Left lung (tissue), 14 donors: ENCODE measurements at places on chromosomes 1 and 21. TPM values are rescaled to one million over a fixed set of nuclear protein-coding genes. Genes with fewer than 3 reads are reported as not detected.

- DNase-seq, result no peak
These were observed 55.8 kb upstream of the SELENON start for GRCh38 chr1:25744140-25744581.

DNA sequence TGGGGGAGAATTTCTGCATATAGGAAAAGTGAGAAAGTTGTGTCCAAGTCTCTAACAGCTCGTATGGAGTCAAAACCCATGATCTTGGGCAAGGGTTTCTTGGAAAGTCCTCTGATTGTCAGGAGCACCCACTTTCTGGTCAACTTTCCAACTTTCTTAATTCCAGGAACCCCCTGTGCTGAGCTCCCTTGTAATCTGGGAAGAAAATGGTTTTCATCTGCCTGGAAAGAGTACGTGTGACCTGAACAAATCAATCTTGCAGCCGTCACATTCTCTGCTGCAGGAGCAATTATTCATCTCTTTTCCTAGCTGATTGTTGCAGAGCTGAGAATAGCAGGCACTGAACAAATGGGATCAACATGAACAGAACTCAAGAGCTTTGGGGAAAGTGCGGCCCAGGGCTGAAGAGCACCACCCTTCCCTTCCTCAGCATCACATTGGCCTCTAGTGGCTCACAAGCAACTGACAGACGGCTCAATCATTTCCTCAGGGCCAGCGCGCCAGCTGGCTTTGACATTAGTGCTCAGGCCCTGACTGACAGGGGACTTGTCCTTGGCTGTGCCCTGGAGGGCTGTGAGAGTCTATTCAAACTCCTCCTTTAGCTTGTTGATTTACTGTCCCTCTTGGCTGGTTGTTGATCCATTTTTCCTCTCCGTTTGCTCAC, 295.2 kb downstream of the HLX start:
- peak; percentile 24 for DNase-seq

The CLDN19 gene
- polyA plus RNA-seq, result 24.1 TPM

GRCh38 chr1:233061265-233061664, 110.9 kb downstream of the NTPCR start:
- no peak for DNase-seq

GRCh38 chr21:26572076-26572701, 897 bp downstream of the CYYR1 start:
- DNase-seq, result no peak

DNA sequence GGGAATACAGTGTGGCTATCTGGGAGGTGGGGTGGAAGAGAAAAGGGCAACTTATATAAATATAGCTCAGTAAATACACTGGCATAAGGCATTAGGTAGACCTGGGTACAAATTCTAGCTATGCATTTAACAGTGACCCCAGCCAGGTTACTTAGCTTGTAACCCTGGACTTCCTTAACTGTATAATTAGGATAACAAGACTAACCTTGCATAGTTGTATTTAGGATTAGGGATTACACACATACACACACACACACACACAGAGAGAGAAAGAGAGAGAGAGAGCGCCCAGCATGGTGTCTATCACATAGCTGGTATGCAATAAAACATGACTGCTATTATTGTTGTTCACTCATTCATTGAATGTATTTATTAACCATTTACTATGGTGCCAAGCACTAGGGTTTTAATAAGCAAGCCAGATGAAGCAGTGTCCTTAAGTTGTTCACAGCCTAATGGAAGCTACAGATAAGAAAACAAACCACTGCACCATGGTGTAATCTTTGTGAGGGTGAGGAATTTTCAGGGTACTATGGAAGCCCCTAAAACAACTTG, 251.4 kb downstream of the ZNF648 start:
- DNase-seq, result no peak

The SCCPDH gene
- 43.2 TPM for polyA plus RNA-seq

- DNase-seq, result no peak
These were observed 696 bp upstream of the CTBS start for GRCh38 chr1:84574936-84575335.

The SPRR3 gene
- polyA plus RNA-seq, result 0.24 TPM

The C1QA gene
- polyA plus RNA-seq, result 15.3 TPM

The WDR64 gene
- polyA plus RNA-seq, result 0.28 TPM

The C1orf116 gene
- 40.5 TPM for polyA plus RNA-seq

The ERICH3 gene
- 4.8 TPM for polyA plus RNA-seq

- DNase-seq, result no peak
These were observed 594 bp upstream of the EXO5 start for GRCh38 chr1:40507973-40508372.

GRCh38 chr1:198042168-198042567, 114.6 kb upstream of the NEK7 start:
- no peak for DNase-seq

DNA sequence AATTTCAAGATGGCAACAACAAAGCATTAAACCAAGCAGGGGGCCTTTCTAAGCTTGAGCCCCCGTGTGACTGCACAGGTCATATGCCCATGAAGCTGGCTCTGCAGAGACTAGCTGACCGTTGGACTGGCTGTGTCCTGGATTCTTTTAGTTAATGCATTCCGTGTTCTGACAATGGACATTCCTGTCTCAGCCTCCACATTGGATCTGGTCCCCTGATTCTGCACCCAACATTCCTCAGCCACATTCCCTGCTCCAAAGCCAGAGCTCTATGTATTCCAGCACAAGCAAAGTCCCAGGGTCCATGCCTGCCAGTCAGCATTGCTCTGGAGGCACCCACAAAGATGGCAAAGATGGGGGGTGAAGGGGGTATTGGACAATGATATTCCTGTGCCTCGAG, 5.1 kb upstream of the NAV1 start:
- no peak for DNase-seq

DNA sequence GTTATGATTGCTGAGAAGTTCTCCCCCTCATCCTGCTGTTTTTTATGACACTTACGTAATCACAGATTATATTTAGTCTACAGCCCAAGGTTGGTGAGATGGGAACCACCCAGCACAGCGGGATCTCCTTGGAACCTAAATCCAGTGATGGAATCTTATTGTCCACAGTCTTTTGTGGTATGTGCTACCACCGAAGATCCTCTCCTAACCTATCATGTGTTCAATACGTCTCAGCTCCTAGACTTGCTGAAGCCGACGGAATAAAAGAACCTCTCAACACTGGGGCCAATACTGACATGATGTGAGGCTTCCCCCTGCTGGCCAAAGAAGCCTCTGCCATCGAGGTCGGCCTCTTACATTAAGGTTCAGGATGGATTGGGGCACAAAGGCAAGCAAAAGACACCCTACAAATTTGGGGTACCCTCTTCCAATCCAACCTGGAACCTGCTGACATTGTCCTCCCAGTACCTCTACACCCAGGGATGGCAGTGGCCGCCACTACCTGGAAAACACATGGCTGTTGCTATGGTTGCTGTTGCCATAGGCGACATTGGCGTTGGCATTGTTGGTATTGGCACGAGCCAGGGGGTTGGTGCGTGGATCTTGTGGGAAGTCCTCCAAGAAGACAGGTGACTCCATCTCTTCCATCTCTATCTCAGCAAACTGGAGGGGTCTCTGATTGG, 19.4 kb upstream of the KIF21B start:
- DNase-seq, result peak; percentile 71

- no peak for DNase-seq
These were observed 260.3 kb upstream of the PLD5 start for GRCh38 chr1:242784807-242785206.

DNA sequence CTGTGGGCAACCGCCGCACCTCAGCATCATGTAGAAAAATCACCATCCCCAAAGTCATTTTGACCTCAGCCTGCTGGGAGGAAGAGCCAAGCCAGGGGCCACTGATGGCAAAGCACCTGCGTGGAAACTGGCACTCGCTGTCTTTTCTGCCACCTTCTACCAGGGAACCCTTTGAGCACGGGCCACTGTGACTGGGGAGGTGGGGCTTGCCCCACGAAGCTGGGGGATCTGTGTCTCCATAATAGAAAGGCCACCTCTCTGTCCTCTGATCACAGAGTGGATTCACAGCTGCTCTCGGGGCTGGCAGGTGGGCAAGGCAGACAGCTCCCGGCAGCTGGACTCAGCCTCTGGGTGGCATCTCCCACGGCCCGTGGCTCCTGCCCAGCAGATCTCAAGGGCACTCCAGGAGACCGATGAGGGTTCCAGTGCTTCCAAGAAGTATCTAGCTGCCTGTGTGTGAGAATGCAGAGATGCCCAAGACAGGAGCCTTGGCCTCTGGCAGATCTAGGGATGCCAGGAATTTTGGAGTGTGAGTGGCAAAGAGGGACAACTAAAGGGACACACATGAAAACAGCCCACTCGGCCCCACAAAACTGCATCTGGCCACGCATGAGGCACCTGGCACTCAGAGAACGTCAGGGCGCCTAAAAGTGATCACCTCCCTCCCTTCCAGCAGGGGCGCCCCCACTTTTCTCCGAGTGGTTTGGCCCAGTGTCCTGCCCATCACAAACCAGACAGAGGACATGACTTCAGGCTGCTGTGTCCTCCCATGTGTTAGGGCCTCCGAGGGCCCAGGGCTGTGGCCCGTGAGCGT, 102.6 kb downstream of the PDE9A start:
- peak; percentile 69 for DNase-seq

The KPRP gene
- not detected for polyA plus RNA-seq

- no peak for DNase-seq
These were observed 30.5 kb upstream of the THEM4 start for GRCh38 chr1:151939779-151940178.

- peak; percentile 48 for DNase-seq
These were observed 1.0 kb downstream of the SLC35D1 start for GRCh38 chr1:67052741-67053534.

- no peak for DNase-seq
These were observed 40.8 kb upstream of the ACOT11 start for GRCh38 chr1:54507033-54507870.

DNA sequence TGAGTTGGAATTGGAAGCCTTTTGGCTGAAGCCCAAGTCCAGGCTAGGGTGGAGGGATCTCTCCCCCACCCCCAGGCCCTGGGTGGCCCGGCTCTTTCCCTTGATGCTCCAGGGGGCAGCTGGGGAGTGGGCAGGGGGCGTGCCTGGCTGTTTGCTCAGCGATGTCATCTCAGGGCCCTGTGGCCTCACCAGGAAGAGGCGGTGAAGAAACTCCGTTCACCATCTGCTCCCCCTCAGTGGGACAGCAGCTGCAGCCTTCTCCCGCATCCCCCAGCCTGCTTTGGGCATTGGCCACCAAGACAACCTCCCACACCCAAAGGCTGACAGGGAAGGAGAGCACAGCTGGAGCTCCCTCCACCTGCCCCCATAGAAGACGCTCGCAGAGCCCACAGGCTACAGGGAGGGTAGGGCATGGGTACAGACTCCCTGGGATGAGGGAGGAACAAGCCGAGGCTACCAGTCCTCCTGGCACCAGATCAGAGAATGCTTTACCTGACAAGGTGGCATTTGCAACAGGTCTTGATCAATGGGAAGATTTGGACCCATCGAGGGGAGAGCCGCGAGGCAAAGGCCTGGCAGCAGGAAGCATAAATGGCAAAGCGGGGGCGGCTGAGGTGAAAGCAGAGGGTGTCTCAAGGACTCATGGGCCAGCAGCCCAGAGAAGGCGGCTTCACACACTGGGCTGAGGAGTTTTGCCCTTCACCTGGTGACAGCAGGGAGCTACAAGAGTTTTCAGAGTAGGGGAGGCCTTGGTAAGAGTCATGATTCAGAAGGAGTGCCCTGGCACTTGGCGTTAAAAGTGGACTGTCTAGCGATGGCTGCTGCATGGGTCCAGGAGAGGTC, 6.5 kb upstream of the GUCA2A start:
- no peak for DNase-seq

GRCh38 chr1:57089855-57090254, 124.0 kb upstream of the C8B start:
- DNase-seq, result no peak

The SLC30A10 gene
- polyA plus RNA-seq, result 0.18 TPM

- DNase-seq, result no peak
These were observed 4.9 kb upstream of the RASSF5 start for GRCh38 chr1:206502403-206502802.

- no peak for DNase-seq
These were observed 25.3 kb upstream of the SHCBP1L start for GRCh38 chr1:182978151-182978853.

The HCRTR1 gene
- polyA plus RNA-seq, result 0.16 TPM

The GFI1 gene
- polyA plus RNA-seq, result 0.47 TPM

The CLCA1 gene
- polyA plus RNA-seq, result not detected

The STYXL2 gene
- 1.3 TPM for polyA plus RNA-seq

- no peak for DNase-seq
These were observed 285.8 kb upstream of the NEGR1 start for GRCh38 chr1:72568113-72568512.

The FLG2 gene
- 0.11 TPM for polyA plus RNA-seq

DNA sequence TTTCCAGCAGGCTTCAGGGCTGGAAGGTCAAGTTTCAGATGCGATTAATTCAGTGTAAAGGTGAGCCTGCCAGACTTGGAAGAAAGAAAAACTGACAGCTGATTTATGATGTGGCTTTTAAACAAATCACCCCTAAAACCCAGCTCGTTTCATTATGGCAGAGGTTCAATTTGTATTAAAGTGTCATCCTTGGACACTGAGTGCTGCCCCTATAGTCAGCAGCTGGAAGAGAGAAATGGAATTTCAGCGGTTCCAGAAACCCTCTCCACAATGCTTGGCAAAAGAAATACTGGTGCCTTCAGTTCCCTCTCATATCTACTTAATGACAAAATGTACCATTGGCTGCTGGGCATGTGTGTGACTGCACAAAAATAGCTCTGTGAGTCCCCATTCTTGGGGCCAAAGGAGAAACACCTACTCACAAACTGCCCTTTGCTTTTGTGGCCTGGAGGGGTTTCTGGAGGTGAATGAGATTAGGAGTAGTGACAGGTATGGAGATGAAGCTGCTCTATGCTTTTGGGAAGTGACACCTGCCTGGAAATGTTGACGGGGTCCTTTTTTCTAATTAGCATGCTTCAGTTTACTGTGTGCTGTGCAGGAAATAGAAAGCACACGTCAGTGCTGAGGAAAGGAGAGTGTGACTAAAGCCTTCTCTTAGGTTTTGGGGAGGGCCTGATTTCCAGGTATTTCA, 95.1 kb upstream of the TSPAN2 start:
- DNase-seq, result no peak

The TTC24 gene
- polyA plus RNA-seq, result not detected

GRCh38 chr1:193479187-193479586, 292.8 kb upstream of the B3GALT2 start:
- DNase-seq, result no peak

DNA sequence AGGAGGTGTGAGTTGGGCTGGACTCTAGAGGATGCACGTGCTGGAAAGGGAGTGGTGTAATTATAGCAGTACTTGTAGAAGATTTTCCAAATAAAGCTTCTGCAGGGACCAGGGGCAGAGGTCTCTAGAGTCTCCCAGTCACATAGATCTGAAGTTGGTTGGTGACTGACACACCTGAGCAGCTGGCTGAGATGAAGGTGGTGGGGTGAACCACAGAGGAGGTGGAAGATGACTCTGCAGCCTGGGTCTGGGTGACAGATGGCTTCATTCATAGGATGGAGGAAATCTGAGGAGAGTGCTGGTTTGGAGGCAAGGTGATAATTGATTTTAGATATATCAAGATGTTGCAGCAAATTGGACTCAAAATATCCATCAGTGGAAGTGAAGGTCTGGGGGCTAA, 178.9 kb upstream of the IVNS1ABP start:
- no peak for DNase-seq

DNA sequence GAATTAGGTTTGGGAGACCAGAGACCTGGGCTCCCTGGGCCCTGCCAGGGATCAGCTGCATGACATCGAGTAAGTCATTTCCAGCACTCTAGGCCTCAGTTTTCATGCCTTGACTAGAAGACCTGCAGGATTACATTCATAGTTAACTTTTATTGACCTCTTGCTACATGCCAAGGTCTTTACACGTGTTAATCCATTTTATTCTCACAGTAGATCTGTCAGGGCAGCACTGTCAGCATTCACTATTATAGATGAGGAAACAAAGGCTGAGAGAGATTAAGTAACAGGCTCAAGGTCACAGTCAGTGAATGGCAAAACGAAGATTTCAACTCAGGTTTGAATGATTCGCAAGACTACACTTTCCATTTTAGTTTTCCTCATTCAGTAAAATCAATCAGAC, 37.0 kb downstream of the PGM1 start:
- no peak for DNase-seq

The BATF3 gene
- polyA plus RNA-seq, result 3.3 TPM
